Immature natural killer cell (primary cell): ENCODE measurements at places on chromosomes 11 and 22. TPM values are rescaled to one million over a fixed set of nuclear protein-coding genes. Genes with fewer than 3 reads are reported as not detected.

Gene MMP11
- polyA plus RNA-seq = 1.2 TPM

Gene TNRC6B
- polyA plus RNA-seq = 29.7 TPM

Gene TSSK2
- not detected for polyA plus RNA-seq

Gene SDHAF2
- polyA plus RNA-seq = 129 TPM

Gene RTN4RL2
- 0.71 TPM for polyA plus RNA-seq

Gene CCDC117
- polyA plus RNA-seq = 14.7 TPM

GRCh38 chr11:45158210-45158731 lies 11.8 kb downstream of the PRDM11 start:
- H3K36me3 ChIP-seq = no peaks in the 10 kb centered on the region
- H3K27ac ChIP-seq = no peak overlapping the region
- H3K27me3 ChIP-seq = peaks cover 3% of the 10 kb centered on the region
- DNase-seq = no peak

GRCh38 chr11:45224766-45225165 lies 61.4 kb downstream of the SYT13 start:
- DNase-seq = no peak
- peaks cover 65% of the 10 kb centered on the region for H3K36me3 ChIP-seq
- H3K4me3 ChIP-seq = no peak overlapping the region
- no peak overlapping the region for H3K27ac ChIP-seq

DNA sequence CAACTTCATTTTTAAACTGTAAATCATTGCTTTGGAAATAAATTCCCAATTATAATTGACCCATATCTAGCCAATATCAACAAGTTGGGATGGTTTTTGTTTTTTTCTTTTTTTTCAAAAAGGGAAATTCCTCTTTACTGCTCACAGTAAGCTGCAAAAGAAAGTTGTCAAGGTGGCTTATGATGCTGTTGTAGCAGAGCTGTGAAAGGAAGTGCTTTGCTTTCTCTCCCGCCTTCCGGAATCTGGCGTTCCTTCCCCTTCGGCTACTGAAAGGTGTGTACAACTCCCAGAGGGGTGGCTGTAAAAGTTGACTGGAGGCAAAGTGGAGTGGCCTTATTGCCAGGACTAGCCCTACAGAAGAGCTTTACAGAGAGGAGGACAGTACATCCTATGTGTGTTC lies 16.2 kb upstream of the ADSL start:
- H3K27me3 ChIP-seq = no peaks in the 10 kb centered on the region
- peaks cover 11% of the 10 kb centered on the region for H3K36me3 ChIP-seq
- peaks cover 34% of the 10 kb centered on the region for H3K4me1 ChIP-seq

DNA sequence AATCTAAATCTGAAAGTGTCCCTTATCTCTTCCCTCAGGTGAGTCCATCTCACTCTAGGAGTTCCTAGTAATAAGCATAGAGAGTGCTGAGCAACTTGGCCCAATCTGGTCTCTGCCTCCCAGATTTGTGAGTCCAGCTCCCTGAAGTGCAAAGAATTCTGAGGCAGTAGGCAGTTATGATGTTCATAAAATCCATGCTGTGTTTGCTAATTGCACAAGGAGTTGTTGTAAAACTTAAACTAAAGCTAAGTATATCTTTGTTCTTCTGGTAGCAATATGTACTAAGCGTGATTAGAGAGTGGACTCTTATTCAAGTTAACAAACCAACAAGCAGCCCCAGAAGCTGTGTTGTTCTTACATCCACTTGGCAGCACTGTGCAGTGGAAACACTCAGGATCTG lies 7.6 kb upstream of the PTH start:
- no peak overlapping the region for H3K4me3 ChIP-seq
- no peak overlapping the region for H3K27ac ChIP-seq
- peaks cover 2% of the 10 kb centered on the region for H3K27me3 ChIP-seq

DNA sequence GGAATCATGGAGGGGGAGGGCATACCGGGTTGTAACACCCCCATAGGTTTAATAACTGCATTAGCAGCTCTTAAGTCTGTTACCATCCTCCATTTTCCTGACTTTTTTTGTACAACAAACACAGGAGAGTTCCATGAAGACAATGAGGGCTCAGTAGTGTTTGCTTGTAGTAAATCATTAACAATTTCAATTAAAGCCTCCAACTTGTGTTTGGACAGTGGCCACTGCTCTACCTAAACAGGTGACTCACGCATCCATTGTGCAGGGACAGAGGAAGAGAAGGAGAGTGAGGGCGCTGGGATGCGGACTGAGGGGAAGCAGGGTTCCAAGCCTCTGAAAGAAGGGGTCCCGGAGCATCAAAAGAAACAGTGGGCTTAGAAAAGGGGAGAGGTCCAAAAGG lies 21.3 kb upstream of the MTNR1B start:
- H3K4me1 ChIP-seq = no peaks in the 10 kb centered on the region
- peaks cover 3% of the 10 kb centered on the region for H3K36me3 ChIP-seq
- DNase-seq = no peak
- no peak overlapping the region for H3K27ac ChIP-seq
- no peaks in the 10 kb centered on the region for H3K27me3 ChIP-seq
- no peak overlapping the region for H3K4me3 ChIP-seq

DNA sequence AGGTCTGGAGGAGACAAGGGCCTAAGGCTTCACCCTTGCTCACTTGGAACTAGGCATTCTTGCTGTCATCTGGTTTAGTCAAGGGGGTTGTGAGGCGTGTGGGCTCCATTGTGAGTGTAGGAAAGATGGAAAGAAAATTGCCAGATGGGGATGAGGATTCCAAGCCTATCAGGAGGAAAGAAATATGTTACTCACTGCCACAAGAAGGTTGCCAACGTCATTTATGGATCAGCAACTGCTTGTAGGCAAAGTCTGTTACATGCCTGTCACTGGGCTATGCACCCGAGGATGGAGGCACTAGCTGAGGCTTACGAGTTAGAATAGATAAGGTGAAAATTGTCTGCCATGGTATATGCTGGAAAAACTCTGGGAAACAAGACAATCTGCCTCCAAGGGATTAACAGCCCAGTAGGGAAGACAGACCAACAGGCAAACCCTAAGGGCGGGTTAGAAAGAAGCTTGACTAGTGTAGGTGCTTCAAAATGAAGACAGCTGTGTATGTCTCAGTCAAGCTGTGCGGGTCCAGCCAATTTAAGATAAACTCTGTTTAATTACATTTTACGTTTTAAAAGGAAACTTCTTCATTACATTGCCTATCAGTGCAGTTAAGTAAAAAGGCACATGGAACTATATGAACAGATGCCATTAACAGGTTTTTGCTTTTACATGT lies 47.4 kb downstream of the SNX19 start:
- H3K4me1 ChIP-seq = no peaks in the 10 kb centered on the region
- no peak for DNase-seq
- no peak overlapping the region for H3K4me3 ChIP-seq
- H3K36me3 ChIP-seq = no peaks in the 10 kb centered on the region

- no peak overlapping the region for H3K27ac ChIP-seq
- H3K4me3 ChIP-seq = no peak overlapping the region
- H3K27me3 ChIP-seq = peaks cover 3% of the 10 kb centered on the region
- no peak for DNase-seq
- H3K36me3 ChIP-seq = no peaks in the 10 kb centered on the region
Measured at GRCh38 chr22:34904486-34904885, 161.5 kb upstream of the ISX start.

DNA sequence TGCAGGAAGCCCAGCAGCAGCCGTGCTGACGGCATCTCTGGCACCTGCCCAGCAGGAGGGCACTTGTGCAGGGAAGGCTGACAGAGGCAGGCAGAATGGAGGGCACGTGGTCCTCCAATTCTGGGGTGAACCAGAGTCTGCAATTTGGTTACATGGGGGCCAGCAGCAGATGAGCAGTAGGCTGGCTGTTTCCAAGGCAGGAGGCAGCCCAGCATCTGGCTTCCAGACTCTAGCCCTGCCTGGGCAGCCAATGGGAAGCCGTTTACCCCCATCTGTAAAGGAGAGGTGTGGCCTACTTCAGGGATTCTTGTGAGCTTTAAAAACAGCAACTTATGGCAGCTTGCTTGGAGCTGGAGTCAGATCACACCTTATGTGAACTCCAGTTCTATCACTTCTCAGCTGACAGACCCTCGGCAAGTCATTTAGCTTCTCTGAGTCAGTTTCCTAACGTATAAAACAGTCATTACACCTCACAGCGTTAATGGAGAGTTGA lies 27.9 kb upstream of the RASL10A start:
- no peaks in the 10 kb centered on the region for H3K4me1 ChIP-seq
- no peak overlapping the region for H3K27ac ChIP-seq
- H3K36me3 ChIP-seq = peaks cover 12% of the 10 kb centered on the region
- DNase-seq = no peak
- H3K4me3 ChIP-seq = no peak overlapping the region

DNA sequence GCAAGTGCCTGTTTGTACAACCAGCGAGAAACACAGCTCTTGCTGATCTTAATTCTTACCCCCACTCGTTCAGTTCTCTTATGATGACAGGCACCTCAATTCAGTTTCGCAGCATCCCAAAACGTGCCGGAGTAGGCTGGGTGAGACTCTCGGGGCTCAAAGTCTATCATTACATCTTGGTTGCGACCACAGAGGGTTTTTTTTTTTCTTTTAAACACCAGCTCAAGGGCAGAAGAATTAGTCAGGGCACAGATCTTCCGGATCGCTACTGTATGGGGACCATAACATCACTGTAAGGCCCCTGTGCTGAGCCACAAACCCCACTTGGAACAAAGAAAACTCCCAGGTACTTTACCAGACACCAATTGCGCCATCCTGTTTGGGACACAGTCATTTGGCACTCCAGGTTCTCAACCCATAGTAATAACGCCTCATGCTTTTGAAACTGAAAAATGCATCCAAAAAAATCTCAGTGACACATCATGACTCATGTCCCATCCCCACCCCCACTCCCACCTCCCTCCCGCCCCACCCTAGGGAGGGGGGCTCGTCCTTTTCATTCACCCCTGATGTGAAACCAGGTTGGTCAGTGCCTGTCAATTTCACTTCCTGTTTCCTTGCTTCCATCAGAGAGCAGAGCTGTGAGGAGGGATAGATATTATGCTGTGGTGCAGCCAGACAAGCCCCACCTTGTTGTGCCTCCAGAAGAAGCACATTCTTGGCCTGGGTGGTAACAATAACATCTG lies 41.0 kb upstream of the CD5 start:
- H3K27ac ChIP-seq = peak overlapping the region; percentile 86
- no peaks in the 10 kb centered on the region for H3K36me3 ChIP-seq
- DNase-seq = peak; percentile 18
- H3K4me1 ChIP-seq = peaks cover 7% of the 10 kb centered on the region
- H3K27me3 ChIP-seq = peaks cover 8% of the 10 kb centered on the region

- H3K27ac ChIP-seq = no peak overlapping the region
- DNase-seq = no peak
- H3K4me3 ChIP-seq = no peak overlapping the region
- no peaks in the 10 kb centered on the region for H3K4me1 ChIP-seq
- H3K27me3 ChIP-seq = peaks cover 9% of the 10 kb centered on the region
Measured at GRCh38 chr11:74297484-74297883, 14.0 kb downstream of the P4HA3 start.

DNA sequence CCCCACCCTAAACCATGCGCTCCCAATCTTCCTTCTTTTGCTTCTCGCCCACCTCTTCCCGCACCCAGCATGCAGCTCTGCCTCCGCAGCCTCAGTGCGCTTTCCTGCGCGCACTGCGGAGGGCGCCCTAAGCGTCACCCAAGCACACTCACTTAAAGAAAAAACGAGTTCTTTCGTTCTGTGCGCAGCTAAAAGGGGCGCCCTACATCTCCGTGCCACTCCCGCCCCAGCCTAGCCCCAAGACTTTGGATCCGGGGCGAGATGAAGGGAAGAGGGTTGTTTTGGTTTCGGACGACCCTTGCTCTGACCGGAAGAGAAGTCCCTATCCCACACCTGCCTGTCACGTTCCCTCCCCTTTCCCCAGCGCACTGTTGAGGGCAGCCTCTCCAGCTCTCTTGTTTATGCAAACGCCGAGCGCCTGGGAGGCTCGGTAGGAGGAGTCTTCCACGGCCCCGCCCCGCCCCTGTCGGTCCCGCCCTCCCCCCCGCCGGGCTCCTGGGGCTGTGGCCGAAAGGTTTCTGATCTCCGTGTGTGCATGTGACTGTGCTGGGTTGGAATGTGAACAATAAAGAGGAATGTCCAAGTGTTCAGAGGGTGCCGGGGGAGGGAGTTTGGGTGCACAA lies 5.3 kb downstream of the VSIG2 start:
- peak overlapping the region; percentile 99 for H3K4me3 ChIP-seq
- peak; percentile 66 for DNase-seq
- peaks cover 8% of the 10 kb centered on the region for H3K27me3 ChIP-seq
- no peaks in the 10 kb centered on the region for H3K36me3 ChIP-seq
- peak overlapping the region; percentile 78 for H3K27ac ChIP-seq

- no peak overlapping the region for H3K4me3 ChIP-seq
- no peaks in the 10 kb centered on the region for H3K36me3 ChIP-seq
- no peak overlapping the region for H3K27ac ChIP-seq
Measured at GRCh38 chr11:76683161-76684095, 12.9 kb upstream of the LRRC32 start.

DNA sequence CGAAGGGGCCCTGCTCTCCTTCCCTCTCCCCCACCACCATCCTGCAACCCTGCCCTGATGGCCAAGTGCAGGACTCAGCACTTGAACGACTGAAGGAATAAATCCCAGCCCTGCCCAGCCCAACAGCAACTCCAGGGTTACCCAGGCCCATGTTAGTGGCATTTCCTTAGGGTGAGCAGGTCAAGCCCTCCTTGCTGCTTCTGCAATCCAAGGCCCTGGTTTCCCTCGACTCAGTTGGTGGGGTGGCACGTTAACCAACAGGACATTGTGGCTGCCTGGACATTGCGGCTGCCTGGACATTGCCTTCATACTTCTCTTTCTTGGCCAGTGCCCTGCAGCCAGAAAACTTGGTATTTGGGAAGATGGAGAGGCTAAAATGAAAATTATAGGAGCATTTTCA lies 141.4 kb downstream of the TRIM29 start:
- H3K27me3 ChIP-seq = peaks cover 3% of the 10 kb centered on the region
- no peak overlapping the region for H3K27ac ChIP-seq
- H3K4me1 ChIP-seq = no peaks in the 10 kb centered on the region
- H3K4me3 ChIP-seq = no peak overlapping the region
- DNase-seq = no peak

DNA sequence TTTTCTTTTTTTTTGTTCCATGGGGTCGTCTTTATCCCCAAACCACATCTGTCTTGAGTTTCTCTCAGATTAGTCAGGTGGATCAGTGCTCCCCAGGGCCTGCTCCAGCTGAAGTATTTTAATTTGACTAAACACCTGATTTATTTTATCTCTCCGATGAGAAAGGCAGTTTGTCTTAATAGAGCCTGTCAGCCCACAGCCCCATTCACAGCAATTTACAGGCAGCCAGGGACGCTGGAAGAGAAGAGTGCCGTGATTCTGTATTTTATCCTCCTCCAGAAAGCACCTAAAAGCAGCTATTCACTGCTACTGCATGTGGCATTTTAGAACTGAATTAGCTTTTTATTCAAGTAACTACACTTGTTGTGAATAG lies 164.5 kb downstream of the SOX6 start:
- H3K27me3 ChIP-seq = peaks cover 2% of the 10 kb centered on the region
- no peaks in the 10 kb centered on the region for H3K36me3 ChIP-seq
- no peaks in the 10 kb centered on the region for H3K4me1 ChIP-seq

- H3K4me3 ChIP-seq = no peak overlapping the region
- no peak overlapping the region for H3K27ac ChIP-seq
- DNase-seq = no peak
- no peaks in the 10 kb centered on the region for H3K36me3 ChIP-seq
- no peaks in the 10 kb centered on the region for H3K4me1 ChIP-seq
Measured at GRCh38 chr11:126515501-126515900, 160.0 kb downstream of the ST3GAL4 start.

GRCh38 chr22:38406617-38407016 lies 48.4 kb downstream of the KCNJ4 start:
- peaks cover 2% of the 10 kb centered on the region for H3K27me3 ChIP-seq
- no peak overlapping the region for H3K27ac ChIP-seq
- DNase-seq = no peak
- no peaks in the 10 kb centered on the region for H3K36me3 ChIP-seq
- H3K4me1 ChIP-seq = no peaks in the 10 kb centered on the region
